ENCODE measurements at places on chromosomes 5 and 9.

- DNase-seq, result no peak
Measured at GRCh38 chr9:34242830-34243229, 64.0 kb downstream of the UBAP1 start.

GRCh38 chr5:149452007-149452664, 73.0 kb upstream of the IL17B start:
- DNase-seq, result no peak

DNA sequence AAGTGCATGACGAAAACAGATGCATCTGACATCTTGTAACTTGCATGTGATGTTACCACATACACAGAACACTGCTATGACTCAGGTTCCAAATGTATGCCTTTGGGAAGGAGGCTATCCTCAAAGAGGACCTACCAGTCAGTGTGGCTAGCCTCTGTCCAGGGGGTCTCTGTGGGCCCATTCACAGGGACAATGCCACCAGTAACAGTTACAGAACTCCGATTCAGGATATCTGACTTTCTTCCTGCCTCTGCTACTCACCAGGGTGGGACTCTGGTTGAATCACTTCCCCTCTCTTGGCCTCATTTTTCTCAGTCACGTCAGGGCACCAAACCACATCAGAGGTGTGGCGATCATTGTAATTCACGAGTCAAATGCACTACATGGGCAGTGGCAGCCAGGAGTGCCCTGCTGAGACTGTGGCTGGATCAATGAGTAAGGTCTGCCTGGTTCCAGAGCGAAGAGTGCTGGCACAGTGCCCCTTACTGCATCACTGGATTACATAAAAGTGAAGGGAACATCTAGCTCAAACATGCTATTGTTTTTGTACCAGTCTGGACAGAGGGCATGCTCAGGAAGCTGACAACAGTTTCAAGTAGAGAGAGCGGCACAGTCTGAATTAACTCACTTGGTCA, 13.2 kb downstream of the ATOX1 start:
- DNase-seq, result no peak

DNA sequence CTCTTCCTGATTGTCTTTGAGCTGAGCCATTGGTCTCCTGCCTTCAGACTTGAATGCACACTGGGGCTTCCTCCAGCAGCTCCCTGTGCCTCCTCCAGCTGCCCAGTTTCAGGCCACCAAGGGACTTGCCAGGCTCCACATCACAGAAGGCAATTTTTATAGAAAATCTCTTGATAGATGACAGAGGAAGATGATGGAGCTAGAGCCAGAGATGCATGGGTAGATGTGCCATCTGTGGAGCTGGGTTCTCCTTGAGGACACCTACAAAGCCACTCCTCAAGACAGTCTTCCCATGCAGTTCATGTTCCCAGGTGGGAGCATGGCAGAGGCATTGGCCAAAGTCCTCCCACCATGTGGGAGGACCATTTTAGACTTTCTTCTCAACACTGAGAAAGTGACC, 239.6 kb upstream of the IRX1 start:
- no peak for DNase-seq

DNA sequence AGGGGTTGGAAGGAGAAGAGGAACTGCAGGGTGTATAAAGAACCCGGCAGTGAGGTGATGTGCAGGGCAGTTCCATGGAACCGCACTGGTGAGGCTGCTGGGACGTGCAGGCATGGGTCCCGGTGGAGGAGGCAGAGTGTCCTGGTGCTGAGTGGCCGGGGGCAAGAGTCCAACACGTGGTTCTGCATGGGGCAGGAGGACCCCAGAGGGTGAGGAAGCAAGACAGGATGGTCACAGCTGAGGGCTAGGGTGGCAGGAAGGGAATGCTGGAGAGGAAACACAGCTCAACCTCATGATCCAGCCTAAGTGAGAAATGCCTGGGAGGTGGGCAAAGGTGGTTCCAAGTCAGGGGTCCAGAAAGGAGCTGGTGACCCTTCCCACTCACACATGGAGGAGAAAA, 87.2 kb downstream of the S1PR3 start:
- DNase-seq, result no peak

DNA sequence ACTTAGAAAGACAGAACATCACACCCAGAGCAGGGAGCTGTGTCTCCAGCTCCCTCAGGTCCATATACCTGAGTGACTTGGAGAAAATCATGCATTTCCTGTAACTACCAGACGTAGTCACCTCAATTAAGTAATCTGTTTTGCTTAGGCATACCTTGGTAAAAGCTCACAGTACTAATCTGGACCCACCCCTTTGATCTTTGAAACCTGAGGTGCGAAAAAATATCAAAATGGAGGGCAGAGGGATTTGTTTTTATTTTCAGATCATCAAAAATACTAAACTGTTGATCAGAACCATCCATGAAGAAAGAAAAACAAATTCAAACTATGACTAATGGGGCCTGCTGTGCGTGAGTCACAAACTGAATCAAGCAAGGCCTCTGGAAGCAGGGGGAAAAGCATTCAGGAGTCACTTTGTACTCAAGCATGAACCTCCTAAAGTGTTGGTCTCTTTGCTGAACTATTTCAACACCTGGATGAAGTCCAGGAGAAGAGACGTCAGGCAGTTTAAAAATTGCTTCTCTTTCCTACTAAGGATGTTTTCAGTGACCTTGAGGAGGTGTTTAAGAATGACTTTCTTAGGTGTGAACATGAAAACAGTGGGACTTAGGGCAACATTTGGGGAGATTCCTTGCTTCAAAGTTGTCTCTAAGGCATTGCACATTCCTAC, 76.3 kb downstream of the MUSK start:
- DNase-seq, result no peak

GRCh38 chr9:89993678-89994630, 389.1 kb downstream of the GADD45G start:
- no peak for DNase-seq

- DNase-seq, result no peak
Measured at GRCh38 chr5:31706186-31706585, 67.3 kb downstream of the PDZD2 start.

GRCh38 chr5:76794871-76795270, 24.0 kb upstream of the F2RL1 start:
- DNase-seq, result no peak

DNA sequence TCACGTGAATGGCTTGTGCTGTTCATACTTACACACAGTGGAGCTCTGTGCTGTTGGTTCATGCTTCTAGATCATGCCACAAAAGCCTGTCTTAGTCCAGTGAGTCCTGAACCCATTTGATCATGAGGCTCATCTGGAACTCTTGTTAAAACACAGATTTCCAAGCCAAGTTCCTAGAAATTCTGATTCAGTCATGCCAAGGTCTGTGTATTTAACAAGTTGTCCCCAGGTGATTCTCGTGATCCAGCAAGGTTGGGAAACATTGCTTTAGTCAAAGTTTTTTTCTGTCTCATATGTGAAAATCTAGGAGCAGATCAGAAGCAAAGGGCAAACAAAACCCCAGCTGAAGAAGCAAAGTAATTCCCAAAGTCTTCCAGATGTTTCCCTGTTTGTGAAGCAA, 112.5 kb upstream of the GAS1 start:
- no peak for DNase-seq

DNA sequence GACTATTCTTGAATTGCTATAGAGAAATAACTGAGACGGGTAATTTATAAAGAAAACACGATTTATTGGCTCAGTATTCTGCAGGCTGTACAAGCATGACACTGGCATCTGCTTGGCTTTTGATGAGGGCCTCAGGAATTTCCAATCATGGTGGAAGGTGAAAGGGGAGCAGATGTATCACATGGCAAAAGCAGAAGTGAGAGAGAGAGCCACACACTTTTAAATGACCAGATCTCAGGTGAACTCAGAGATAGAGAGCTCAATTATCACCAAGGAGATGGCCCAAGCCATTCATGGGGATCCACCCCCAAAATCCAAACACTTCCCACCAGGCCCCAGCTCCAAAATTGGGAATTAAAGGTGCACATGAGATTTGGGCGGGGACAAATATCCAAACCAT, 15.3 kb downstream of the GABRA1 start:
- no peak for DNase-seq

- DNase-seq, result no peak
Measured at GRCh38 chr9:92774274-92774673, 9.6 kb upstream of the BICD2 start.

DNA sequence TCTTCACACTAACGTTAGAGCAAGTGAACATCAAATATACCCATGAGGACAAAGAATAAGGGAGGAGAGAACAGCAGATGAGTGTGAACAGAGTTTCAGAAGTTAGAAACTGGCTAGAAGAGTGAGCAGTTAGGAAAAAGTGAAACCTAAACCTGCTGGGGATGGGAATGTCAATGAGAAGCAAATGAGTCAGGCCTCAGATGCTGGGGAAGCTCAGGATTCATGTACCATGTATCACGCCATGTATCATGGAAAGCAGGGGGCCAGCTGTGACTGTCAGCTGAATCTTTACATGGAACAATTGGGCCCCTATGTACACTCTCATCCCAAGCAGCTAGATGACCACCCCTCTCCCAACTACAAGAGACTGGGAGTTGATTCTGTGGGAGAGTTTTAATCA, 16.2 kb downstream of the GDF9 start:
- DNase-seq, result no peak

DNA sequence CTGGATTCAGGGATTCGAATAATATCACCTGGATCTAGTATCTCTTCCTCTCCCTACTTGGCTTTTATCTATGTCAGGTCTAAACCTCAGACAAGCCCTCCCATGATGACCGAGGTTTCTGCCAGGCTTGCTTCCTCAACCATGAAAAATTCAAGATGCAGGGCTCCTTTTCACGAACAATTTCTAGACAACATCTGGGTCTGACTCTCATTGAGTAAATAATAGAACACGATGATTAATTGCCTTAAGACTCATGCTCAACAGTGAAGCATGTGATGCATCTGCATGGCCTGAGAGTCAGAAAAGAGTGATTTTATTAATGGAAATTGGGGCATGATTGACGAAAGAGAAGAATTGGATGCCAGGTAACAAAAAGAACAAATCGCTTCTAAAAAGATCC, 277.2 kb upstream of the ZNF608 start:
- DNase-seq, result no peak

GRCh38 chr9:94472806-94473360, 82.0 kb upstream of the PCAT7 start:
- no peak for DNase-seq

GRCh38 chr9:115691693-115692092, 461.9 kb upstream of the PAPPA start:
- no peak for DNase-seq

DNA sequence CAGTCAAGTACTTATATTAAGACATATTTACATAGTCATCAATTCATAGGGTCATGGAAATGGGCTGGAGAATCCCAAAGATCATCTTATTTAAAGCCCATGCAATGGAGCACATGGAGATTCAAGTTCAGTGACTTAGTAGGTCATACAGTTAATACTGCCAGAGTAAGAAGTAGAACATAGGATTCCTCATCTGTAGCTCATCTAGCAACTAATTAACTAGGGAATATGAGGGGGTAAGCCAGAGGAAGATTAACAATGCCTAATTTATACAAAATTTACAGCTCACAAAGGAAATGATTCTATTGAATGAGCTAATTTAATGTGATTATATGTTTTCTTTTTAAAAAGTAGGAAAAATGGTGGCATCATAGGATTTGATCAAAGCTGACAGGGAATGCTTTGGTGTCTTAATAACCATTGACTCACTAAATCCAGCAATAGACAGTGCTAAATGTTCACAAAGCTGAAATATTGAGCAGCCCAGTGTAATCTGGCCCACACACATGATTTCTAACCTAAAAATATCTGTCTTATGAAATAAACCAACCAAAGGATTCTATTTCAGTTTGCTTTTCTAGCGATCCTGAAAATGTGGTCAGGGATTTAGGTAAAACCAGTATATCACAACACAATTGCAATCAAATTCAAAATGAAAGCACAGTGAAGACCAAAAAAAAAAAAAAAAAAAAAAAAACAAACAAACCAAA, 53.3 kb downstream of the PRDM6 start:
- DNase-seq, result no peak

GRCh38 chr9:128969491-128969890, 22.0 kb downstream of the NUP188 start:
- no peak for DNase-seq

DNA sequence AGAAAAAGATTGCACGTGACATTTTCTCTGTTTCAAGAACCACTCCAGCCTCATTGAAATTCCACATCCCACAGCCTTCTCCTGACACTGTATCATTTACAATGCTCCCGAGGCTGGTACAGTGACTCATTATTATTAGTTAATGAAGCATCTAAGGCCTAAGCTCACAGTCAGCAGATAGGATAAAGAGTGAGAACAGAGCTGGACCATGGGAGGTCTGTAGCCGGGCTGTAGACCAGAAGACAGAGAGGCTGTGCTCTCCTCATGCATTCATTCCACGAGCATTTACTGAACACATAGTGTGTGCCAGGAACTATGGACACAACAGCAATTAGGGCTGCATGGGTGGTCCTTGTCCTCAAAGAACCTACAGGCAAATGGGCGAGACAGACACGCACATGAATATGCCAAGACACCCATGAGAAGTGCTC, 47.3 kb upstream of the GALNT10 start:
- DNase-seq, result no peak

- no peak for DNase-seq
Measured at GRCh38 chr9:83477571-83477970, 60.6 kb downstream of the FRMD3 start.

DNA sequence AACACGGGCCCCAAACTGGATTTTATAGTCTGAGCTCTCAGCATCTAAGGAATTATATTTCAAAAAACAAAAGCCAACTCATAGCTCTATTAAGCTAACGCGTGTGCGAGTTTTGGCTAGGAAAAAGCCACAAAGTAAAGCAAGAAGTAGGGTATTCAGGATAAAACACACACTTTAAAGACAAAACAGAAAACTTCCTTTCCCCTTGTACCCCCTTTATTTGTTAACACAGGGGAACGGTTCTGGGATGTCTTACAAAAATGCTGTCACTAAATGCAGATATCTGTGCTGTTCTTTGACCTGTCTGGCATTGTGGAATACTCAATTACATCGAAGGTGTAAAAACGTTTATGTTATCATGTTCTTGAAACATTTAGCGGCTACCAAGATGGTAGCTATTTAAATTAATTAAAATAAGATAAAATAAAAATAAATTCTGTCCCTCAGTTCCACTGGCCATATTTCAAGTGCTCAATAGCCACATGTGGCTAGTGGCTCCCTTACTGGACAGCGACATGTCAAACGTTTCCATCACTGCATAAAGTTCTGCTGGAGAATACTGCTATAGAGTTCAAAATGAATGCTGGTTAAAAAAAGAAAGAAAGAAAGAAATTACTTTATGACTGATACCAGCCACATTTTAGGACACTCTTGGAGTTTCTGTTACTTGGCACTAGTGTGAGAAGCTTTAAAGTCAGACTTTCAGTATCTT, 7.2 kb upstream of the MEF2C start:
- no peak for DNase-seq

- DNase-seq, result no peak
Measured at GRCh38 chr9:134890155-134890495, 9.5 kb downstream of the FCN2 start.

GRCh38 chr5:92992073-92992472, 588.9 kb downstream of the NR2F1-AS1 start:
- no peak for DNase-seq

DNA sequence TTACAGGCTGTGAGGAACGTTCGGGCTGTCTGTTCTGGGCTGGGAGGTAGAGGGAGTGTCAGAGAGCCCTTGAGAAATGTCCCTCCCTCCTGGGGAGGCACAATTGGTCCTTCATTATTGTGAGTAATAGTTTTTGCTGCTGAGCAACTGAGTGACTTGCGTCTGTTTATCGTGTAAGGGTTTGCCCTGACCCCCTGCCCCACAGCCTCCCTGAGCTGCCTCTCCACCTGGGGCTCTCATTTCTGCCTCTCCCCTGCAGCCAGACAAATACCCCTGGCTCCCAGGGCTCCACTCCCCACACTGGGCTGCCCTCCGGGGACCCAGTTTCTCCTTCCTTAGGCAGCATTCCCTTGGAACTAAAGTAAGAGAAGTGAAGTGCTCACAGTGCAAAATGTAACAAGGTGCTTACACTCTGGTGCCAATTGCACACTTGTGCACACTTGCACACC, 174.9 kb upstream of the MVB12B start:
- DNase-seq, result no peak
